Stomach (tissue), 19 donors: ENCODE measurements at places on chromosomes 2 and 18. TPM values are rescaled to one million over a fixed set of nuclear protein-coding genes. Genes with fewer than 3 reads are reported as not detected.
A peak's percentile ranks its signal among the peaks of the same experiment; 100 is the strongest.

SERPINB3 gene
- polyA plus RNA-seq: 0.61 TPM

PARD6G gene
- 1.5 TPM for polyA plus RNA-seq

SERPINB11 gene
- not detected for polyA plus RNA-seq

CD8B2 gene
- not detected for polyA plus RNA-seq

DNA sequence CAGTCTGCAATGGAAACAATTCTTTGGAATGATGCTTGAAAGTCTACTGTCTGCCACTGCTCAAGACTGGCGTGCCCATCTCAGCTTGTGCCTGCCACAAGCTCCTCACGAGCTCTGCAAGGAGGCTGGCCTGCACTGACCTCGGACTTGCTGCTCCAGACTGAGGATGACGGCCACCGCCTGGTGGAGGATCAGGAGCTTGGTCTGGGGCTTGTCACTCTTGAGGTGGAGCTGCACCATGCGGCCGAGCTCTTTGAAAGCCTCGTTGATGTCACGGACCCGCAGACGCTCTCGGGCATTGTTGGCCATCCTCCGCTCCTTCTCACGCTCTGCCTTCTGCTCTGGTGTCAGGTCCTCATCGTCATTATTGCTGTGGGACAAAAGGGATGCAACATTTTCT is 269.4 kb upstream of the CCDC68 start:
- H3K36me3 ChIP-seq: no peaks in the 10 kb centered on the region
- no peak for DNase-seq
- no peak overlapping the region for H3K27ac ChIP-seq
- H3K4me3 ChIP-seq: no peak overlapping the region

DNA sequence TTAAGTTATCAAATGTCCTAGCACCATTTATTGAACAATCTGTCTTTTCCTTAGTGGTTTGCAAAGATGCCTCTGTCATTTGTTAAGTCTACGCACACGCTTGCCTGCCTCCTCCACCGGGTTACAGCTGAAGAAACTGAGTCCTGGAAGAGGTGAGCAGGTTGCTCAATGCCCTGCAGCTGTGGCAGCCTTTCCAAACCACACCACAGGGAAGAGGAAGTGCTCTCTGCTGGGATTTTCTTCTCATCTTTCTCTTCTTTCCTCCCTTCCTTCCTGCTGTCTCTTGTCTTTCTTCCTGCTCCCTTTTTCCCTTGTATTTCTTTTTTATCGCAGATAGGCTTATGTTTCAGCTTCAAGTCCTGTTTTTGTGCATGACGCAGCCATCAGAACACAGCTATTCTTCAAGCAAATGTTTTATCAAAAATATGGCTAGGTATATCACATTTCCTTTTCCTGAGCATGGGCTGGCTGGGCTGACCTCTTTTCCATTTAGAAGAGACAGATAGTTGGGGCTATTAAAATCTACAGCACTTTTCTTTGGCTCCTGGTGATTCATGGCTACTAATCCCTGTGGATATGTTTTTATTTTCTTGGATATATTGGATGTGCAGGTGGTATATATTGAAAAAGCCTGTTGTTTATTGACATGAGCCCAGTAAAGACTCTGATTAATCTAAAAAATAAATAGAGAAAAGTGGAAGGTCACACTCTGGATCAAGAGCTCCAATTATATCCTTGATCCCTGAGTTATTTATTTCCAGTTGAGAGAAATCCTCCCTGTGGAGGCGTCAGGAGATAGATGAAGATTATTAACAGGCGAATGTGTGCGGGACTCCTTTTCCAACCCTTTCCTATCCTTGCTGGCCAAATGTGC is 214.6 kb downstream of the TSN start:
- H3K36me3 ChIP-seq: no peaks in the 10 kb centered on the region
- DNase-seq: no peak
- H3K4me1 ChIP-seq: peaks cover 18% of the 10 kb centered on the region
- H3K27me3 ChIP-seq: no peaks in the 10 kb centered on the region

DNA sequence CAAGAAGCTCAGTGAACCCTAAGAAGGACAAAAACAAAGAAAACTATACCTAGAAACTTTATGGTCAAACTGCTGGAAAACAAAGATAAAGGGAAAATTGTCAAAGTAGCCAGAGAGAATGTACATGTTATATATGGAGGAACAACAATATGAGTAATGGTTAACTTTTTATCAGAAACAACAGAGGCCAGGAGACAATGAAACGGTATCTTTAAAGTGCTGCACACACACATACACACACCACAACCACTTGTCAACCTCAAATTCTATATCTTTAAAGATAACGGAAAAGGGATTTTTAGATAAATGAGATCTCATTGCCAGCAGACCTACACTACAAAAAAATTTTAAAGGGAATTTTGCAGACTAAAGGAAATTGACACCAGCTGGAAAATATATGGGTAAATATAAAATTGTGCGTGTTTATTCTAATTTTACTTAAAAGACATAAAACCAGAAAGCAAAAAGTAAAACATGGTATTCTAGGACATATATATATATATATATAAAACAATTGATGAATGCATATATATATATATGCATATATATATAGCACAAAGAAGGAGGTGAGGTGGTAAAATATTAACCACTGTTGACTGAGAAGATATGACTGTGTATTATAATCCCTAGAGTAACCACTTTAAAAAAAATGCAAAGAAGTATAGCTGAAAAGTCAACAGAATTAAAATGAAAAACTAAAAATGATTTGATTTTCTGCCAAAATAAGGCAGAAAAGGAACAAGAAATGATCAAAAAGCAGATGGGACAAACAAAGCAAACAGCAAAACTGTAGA is 172.0 kb downstream of the SRBD1 start:
- H3K4me3 ChIP-seq: no peak overlapping the region
- H3K27me3 ChIP-seq: no peaks in the 10 kb centered on the region
- no peak overlapping the region for H3K27ac ChIP-seq
- no peaks in the 10 kb centered on the region for H3K36me3 ChIP-seq

DNA sequence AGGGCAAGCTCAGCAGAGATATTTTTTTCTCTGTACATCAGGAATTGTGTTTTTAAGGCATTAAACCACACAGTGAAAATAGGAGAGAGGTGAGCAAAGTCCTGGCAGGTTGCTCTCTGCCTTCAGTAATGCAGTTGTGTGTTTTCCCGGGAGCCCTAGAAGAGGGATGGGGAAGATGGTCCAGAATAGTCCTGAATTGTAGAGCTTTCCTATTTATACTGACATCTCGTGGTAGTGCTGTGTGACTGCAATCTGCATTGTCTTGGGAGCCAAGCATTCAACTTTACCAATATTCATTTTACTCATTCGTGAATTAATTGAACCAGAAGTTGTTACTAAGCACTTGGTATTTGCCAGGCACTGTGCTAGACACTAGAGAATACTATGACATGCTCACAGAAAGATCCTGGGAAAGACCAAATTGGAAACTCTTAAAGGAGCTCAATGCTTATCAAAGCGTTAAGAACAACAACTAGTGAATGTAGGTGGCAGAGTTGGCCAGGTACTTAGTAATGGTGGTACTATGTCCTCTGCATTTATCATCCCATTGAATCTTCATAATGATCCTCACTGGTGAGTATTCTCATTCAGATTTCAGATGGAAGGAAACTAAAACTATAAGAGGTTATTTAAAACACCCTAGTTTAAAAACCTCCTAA is 214.6 kb downstream of the TRIB2 start:
- no peak for DNase-seq
- no peak overlapping the region for H3K4me3 ChIP-seq
- H3K27me3 ChIP-seq: no peaks in the 10 kb centered on the region
- H3K36me3 ChIP-seq: no peaks in the 10 kb centered on the region
- peaks cover 6% of the 10 kb centered on the region for H3K4me1 ChIP-seq

DNA sequence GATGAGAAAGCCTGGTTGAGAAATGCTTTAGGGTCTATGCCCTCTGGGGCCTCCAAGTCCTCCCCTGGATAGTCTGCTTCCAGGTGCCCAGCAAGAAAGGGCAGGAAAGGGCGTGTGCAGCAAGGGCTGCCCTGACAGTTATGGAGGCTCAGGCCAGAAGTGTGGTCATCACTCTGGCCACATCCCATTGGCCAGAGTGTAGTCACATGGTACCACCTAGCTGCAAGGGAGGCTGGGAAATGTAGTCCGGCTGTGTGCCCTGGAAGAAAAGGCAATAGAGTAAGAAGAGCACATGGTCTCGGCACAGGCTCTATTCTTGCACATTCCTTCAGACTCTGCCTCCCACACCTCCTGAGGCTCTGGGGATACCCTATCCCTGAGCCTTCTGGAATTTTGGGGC is 35.7 kb downstream of the ODC1 start:
- H3K4me1 ChIP-seq: peaks cover 72% of the 10 kb centered on the region
- peaks cover 5% of the 10 kb centered on the region for H3K36me3 ChIP-seq
- no peaks in the 10 kb centered on the region for H3K27me3 ChIP-seq
- peak; percentile 66 for DNase-seq

GRCh38 chr18:36580874-36581750 is 247.7 kb downstream of the TPGS2 start:
- DNase-seq: no peak
- no peaks in the 10 kb centered on the region for H3K36me3 ChIP-seq
- H3K4me1 ChIP-seq: no peaks in the 10 kb centered on the region
- H3K4me3 ChIP-seq: no peak overlapping the region
- no peak overlapping the region for H3K27ac ChIP-seq

GRCh38 chr2:18834341-18834740 is 245.0 kb upstream of the NT5C1B start:
- no peaks in the 10 kb centered on the region for H3K36me3 ChIP-seq
- H3K27ac ChIP-seq: no peak overlapping the region
- DNase-seq: no peak
- H3K27me3 ChIP-seq: no peaks in the 10 kb centered on the region

DNA sequence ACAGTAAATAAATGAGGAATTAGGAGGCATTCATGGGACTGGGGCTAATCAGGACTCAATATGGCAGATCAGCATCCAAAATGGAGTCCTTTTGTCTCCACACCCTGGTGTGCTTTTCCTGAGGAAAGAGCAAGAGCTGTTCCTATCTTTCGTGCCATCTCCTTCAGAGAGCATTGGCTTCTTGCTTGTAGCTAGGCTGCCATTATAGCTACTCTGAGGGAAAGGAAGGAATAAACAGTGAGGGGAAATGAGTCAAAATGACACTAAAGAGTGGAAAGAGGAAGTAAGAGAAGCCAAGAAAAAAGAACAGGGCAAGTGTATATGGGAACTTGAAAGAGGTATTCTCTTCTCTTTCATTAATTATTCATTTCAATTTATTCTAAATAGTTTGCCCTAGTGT is 8.4 kb upstream of the NMI start:
- no peaks in the 10 kb centered on the region for H3K4me1 ChIP-seq
- no peaks in the 10 kb centered on the region for H3K27me3 ChIP-seq
- no peaks in the 10 kb centered on the region for H3K36me3 ChIP-seq
- DNase-seq: no peak

GRCh38 chr18:32930695-32931301 is 158.0 kb upstream of the KLHL14 start:
- H3K4me3 ChIP-seq: no peak overlapping the region
- no peak for DNase-seq
- H3K27ac ChIP-seq: no peak overlapping the region
- H3K36me3 ChIP-seq: no peaks in the 10 kb centered on the region

- DNase-seq: no peak
- H3K27me3 ChIP-seq: no peaks in the 10 kb centered on the region
- no peak overlapping the region for H3K27ac ChIP-seq
- H3K4me1 ChIP-seq: no peaks in the 10 kb centered on the region
Observed at GRCh38 chr2:190235101-190235500, 84.5 kb downstream of the HIBCH start.

- H3K36me3 ChIP-seq: no peaks in the 10 kb centered on the region
- no peak overlapping the region for H3K4me3 ChIP-seq
- H3K27ac ChIP-seq: peak overlapping the region; percentile 73
Observed at GRCh38 chr2:113078350-113078839, 10.6 kb downstream of the IL1F10 start.

DNA sequence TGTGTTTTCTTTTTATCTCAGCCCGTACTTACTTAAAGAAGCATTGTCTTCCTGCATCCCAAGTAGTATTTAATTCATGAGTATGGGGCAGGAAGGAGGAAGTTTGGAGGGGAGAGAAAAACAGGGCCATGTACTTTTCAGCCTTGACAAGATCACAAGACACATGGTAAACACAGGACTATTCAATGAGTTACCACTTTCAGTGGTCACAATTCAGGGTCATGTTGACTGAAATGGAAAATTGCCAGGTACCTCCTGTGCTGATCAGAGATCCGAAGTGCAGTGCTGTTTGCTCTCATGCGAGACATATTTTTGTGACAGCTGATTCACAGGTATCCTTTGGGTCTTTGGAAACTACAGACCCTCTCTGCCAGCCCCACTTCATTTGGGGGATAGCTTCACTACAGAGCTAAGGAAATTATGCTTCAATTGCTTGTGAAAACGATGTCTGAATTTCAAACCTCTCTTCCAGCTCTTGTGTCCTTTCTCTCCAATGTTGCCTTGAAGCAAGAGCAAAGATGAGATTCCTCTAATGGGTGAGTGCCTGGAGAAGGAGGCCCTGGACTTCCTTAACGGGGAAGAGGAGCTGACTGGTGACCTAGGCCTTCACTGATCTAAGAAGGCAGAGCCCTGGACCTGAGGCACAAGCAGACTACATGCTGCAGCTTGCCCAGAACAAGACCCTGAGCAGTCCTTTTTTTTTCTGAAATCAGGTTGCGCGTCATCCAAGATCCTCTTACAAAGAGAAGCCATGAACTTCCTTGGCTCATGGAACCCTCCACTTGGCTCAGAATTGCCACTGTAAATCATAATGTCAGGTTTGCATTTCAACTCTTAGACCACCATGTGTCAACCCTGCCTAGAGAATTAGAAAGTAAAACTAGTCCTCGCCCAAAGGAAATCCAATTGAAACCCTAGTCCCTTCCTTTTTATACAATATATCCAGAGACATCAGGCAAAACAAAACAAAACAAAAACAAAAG is 44.1 kb downstream of the EVA1A start:
- H3K4me1 ChIP-seq: no peaks in the 10 kb centered on the region
- no peaks in the 10 kb centered on the region for H3K27me3 ChIP-seq
- no peak overlapping the region for H3K27ac ChIP-seq

DNA sequence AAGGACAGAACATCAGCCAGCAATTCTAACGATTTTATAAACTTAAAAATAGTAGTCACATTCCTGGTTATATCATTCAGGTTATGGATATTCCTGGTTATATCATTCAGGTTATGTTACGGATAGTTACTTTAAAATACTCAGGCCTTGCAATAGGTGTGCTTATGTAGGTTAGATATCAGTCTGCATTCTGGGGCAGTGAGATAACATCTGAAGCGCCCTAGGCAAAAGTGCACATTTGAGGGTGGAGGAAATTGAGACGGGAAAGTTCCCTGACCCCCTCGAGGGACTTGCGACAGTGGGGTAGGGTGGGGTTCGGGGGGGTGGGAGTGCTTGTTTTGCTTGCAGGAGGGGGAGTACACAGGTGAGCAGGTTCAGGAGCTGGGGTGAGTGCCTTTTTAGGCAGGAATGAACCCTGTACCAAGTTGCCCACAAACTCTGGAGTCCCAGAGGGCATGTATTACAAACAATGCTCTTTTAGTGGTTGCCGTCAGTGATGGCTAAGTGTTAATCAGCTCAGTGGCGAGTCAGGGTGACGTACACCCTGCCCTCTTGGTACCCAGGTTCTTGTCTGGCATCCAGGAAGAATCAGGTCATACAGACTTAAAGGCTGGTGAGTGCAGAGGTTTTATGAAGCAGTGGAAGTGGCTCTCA is 31.8 kb downstream of the CREG2 start:
- no peaks in the 10 kb centered on the region for H3K36me3 ChIP-seq
- H3K4me1 ChIP-seq: no peaks in the 10 kb centered on the region
- no peak for DNase-seq
- no peak overlapping the region for H3K27ac ChIP-seq
- H3K27me3 ChIP-seq: no peaks in the 10 kb centered on the region
- H3K4me3 ChIP-seq: no peak overlapping the region
